MCF 10A (cell line): ENCODE measurements at places on chromosomes 1 and 21.

- DNase-seq: peak; percentile 57
These were observed 37.9 kb downstream of the WDR3 start for GRCh38 chr1:117967477-117967876.

DNA sequence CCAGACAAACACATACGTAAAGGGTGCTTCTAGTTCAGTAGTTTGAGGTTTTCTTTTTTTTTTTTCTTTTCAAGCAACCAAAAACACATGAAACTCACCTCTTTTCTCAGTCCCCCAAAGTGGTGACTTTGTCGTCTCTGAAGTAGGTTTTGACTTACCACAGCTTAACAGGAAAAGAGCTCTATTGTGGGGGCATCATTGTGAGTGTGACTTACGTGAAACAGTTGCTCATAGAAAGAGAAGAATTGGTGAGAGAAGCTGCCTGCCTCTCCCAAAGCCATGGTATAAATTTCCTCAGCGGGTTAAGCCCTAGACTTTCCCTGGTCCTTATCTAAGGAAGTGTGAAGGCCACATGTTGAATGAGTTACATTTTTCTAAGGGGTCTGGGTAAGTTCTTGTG lies 11.9 kb downstream of the FASLG start:
- no peak for DNase-seq

DNA sequence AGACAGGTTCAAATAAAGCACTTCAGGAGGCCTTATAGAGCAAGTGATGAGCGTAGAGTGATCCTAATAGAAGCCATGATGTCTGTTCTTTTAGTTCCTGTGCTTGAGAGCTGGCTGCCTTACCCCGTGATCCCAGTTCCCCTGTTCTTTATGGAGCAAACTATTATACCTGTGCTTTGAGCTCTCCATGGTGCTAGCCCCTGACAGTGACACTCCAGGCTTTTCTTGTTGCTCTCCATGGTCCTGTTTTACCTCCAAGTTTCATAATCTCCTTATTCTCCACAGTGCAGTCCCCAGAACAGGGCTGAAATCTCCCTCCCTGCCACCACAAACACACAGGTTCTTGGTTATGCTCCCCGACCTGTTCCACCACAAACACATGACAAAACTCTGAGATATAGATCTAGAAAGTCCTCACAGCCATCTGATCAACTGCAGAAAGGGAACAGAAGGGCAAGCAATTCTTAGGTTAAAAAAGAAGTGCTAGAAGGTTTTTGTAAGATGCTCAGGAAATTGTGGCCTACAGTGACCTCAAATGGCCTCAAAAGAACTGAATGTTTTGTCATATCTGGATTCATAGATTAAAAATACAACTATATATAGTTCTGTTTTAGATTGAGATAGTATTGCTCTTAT lies 6.0 kb downstream of the CADM3 start:
- DNase-seq: peak; percentile 93

DNA sequence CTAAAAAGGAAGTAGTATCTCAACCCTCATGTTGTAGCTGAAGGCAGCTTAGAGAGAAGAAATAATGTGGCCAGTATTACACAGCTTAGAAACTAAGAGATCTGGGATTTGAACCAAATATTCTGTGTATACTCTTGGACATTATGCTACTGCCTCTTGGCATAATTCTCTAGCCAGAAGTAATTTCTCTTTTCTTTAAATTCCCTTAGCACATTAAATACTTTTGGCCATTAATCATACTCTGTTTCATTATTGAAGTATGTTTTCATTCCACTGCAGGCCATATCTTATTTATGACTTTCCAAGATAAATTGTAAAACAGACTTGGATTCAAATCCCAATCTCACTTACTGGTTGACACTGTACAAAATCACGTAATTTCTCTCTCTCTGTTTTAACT lies 181.3 kb upstream of the SPAG17 start:
- DNase-seq: no peak

DNA sequence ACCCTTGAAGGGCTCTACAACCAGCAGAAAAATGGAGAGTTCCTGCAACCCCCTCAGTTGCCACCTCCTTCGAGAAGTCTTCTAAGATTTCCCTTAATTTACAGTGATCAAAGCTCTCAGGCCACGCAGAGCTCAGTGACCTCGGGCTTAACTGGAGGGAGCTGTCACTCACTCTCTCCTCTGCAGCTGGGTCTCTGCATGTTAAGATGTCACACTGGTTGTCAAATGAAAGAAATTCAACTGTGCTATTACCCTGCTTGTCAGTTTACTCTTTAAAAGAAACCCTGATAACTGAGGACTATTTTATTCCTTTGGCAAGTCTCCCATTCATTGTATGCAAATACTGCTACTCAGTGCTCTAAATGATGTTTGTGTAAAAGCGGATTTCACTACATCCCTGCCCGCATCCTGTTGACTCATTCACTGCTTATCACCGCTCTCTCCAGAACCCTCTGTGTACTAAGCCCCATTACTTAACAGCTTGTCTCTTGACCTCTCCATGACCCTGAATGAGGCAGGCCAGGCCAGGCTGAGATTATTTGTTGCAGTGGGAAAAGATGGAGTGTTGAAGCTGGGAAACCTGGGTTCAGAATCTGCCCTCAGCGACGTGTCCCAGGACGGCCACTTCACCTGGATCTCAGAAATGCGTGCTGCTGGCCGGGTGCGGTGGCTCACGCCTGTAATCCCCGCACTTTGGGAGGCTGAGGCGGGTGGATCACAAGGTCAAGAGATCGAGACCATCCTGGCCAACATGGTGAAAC lies 13.7 kb downstream of the DHRS3 start:
- DNase-seq: peak; percentile 97

GRCh38 chr1:31412732-31413404 lies at the start of gene SERINC2:
TSS of gene SERINC2 (plus strand) at chr1:31413213. CDS start at chr1:31413266, 53 bp downstream.
- peak; percentile 57 for DNase-seq

- DNase-seq: no peak
These were observed 6.3 kb upstream of the RSBN1 start for GRCh38 chr1:113818578-113818977.

GRCh38 chr1:118947003-118947765 lies 41.0 kb downstream of the TBX15 start:
- no peak for DNase-seq

DNA sequence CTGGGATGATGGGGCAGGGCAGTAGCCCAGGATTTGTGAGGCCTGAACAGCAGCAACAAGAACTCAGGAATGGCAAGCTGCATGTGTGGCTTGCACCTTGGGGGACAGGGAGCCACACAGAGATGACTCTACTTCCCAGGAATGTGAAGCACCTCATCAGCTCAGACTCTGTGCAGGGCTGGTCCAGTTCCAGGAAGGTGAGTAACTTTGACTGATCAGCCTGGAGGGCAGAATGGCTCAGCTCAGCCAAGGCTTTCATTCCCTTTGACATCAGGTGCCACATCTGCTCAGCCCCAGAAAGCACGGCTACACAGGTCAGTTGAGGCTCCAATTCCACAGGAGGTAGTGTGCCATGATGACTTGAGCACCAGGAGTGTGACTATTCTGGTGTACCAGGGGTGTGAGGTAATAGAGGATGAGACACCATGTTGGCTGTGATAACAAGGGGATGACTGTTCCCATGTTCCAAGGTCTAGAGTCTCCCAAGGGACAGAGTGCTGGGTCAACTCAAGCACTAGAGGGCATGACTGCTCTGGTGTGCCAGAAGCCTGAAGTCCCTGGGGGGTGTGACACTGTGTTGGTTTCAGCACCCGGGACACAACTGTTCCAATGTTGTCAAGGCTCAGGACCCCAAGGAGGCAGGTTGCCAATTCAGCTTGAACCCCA lies 625.8 kb upstream of the ADGRL2 start:
- peak; percentile 98 for DNase-seq

- DNase-seq: peak; percentile 10
These were observed 2153.9 kb downstream of the NCAM2 start for GRCh38 chr21:23152130-23152529.

DNA sequence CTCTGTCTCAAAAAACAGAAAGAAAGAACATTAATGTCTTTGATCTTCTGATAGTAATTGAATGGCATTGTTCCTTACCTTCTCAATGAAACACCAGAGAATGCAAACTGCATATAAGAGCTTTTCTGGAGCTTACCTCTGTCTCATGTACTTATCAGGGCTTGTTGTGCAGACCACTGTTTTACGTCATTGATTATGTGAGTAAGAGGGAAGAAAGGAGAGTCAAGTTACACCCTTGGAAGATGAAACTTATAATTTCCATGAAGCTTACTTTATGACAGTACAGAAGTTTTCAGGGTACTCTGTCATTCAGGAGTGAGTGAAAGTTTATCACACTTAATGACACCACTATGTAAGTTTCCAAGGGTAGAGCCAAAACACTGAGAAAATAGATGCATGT lies 49.0 kb upstream of the MAB21L3 start:
- DNase-seq: no peak

- no peak for DNase-seq
These were observed 5.8 kb upstream of the PLA2G2D start for GRCh38 chr1:20125100-20125499.

- no peak for DNase-seq
These were observed 794 bp downstream of the NID1 start for GRCh38 chr1:236063919-236064673.

- DNase-seq: no peak
These were observed at the start of gene TNFRSF18 for GRCh38 chr1:1206376-1206965. TSS of gene TNFRSF18 (minus strand) at chr1:1206592. CDS start at chr1:1206571, 21 bp downstream.

- DNase-seq: no peak
These were observed 14.9 kb upstream of the VPS26C start for GRCh38 chr21:37281993-37282392.

DNA sequence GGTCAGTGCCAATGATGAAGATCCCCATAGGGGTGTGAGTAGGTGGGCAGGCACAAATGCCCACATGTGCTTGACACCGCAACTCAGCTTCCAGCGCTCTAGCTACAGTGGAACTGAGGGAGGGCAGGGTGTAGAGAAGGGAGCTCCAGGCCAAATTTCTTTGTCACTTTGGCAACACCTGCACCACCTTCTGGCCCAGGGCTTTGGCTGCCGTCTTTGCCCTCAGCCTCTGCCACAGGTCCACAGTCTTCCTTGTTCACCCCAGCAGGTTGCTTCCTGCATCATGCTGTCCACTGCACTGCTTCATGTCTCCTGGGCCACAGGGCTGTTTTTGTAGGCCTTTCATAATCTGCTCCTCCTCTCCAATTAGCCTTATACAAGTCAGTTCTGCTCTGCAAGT lies 20.4 kb upstream of the FMOD start:
- DNase-seq: no peak

GRCh38 chr1:228783418-228784040 lies 48.2 kb downstream of the RHOU start:
- no peak for DNase-seq

DNA sequence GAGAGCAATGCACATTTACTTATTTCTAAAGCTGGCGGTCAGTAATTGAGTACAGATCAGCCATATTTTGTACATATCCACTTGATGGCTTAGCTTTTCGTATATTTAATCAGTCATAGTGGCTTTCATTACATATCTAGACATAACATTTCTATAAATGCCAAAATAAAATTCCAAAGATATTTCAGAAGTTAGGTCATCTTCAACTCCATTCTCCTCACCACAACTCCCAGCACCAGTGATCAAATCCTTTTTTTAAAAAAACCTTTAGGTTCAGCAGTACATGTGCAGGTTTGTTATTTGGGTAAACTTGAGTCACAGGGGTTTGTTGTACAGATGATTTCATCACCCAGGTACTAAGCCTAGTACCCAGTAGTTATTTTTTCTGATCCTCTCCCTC lies 53.9 kb upstream of the GNG4 start:
- peak; percentile 56 for DNase-seq

DNA sequence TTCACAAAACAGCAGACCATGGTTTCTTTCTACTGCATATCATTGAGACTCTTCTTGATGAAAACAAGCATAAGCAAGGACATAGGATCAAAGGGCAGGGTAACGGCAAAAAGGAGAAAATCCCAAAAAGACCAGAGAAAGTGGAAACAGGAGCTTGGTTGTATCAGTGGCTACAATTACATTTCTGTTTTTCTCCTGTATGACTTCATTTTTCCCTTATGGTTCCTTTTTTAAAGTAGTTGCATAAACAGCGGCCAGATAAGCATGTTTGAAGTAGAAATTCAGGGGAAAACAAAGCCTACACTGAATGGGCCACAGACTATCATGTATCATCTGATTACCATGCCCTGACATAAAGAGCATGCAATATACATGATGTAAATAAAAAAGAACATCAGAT lies 4.6 kb downstream of the EGLN1 start:
- no peak for DNase-seq

DNA sequence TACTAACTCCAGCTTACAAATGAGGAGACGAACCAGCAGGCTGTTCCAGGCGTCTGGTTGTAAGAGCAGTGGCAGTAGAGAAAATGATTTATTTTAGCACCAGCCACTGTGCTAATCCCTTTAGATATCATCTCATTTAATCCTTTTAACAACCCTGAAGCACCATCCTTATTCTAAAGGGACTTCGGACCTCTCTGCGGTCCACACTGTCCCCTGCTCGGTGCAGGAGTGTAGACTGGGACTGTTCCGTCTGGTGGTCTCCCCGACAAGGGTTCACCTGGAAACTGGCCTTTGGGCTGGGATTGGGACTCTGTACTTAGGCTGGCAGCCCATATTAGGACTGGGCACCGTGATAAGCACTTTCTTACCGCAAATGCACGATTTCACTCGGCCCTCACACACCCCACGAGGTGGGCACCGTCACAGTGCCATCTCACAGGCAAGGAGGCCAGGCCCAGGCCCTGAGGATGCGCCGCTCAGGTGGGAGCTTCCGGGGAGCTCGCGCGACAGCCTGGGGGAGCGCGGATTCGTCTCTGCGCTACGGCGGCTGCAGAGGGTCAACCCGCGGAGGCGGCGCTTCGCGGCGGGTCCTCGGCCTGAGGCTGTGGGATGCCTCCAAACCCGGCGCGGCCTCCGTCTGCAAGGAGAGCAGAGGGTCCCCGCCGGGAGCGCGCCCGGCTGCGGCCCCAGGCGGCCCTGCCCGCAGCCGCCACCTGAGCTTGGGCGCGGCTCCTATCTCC lies 45.2 kb downstream of the ATP1A1 start:
- DNase-seq: peak; percentile 70

DNA sequence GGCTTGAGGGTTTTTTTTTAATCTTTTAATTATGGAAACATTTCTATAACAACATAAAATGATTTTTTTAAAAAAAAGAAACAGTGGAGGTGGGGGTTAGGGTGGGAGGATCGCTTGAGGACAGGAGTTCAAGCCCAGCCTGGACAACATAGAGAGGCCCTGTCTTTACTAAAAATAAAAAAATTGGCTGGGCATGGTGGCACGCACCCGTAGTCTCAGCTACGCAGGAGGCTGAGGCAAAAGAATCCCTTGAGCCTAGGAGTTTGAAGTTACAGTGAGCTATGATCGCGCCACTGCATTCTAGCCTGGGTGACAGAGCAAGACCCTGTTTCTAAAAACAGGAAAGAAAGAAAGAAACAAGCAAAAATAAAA lies 32.2 kb upstream of the RNF11 start:
- DNase-seq: no peak

GRCh38 chr1:194829492-194829891 lies 1643.1 kb upstream of the B3GALT2 start:
- peak; percentile 37 for DNase-seq

- no peak for DNase-seq
These were observed 44.0 kb downstream of the NTNG1 start for GRCh38 chr1:107184888-107185287.
